ENCODE measurements at places on chromosomes 4 and X. TPM values are rescaled to one million over a fixed set of nuclear protein-coding genes. Genes with fewer than 3 reads are reported as not detected.

Gene CPLX1
- 2.7 TPM for total RNA-seq

Gene NKX6-1
- total RNA-seq: not detected

Gene CYP2U1
- total RNA-seq: 4.2 TPM

Gene KLF8
- 2.3 TPM for total RNA-seq

Gene CENPI
- total RNA-seq: 5.3 TPM

Gene ATP2B3
- total RNA-seq: not detected

Gene ATP1B4
- not detected for total RNA-seq

Gene UGT8
- total RNA-seq: 54.0 TPM

Gene MID1
- total RNA-seq: 44.9 TPM

Gene DKK2
- total RNA-seq: not detected

GRCh38 chrX:133414406-133415275 is 648 bp downstream of the GPC4 start:
- peak overlapping the region; percentile 56 for H3K4me3 ChIP-seq
- peaks cover 8% of the 10 kb centered on the region for H3K27me3 ChIP-seq
- peak overlapping the region; percentile 65 for H3K27ac ChIP-seq
- no peaks in the 10 kb centered on the region for H3K4me1 ChIP-seq
- peak; percentile 21 for DNase-seq
- no peaks in the 10 kb centered on the region for H3K36me3 ChIP-seq

- H3K27ac ChIP-seq: no peak overlapping the region
- no peaks in the 10 kb centered on the region for H3K4me1 ChIP-seq
- DNase-seq: no peak
- no peak overlapping the region for H3K4me3 ChIP-seq
- no peaks in the 10 kb centered on the region for H3K27me3 ChIP-seq
- no peaks in the 10 kb centered on the region for H3K36me3 ChIP-seq
These were observed 6.4 kb upstream of the HAUS7 start for GRCh38 chrX:153476666-153477363.

- peaks cover 7% of the 10 kb centered on the region for H3K4me1 ChIP-seq
- no peak overlapping the region for H3K27ac ChIP-seq
- no peaks in the 10 kb centered on the region for H3K36me3 ChIP-seq
- no peaks in the 10 kb centered on the region for H3K27me3 ChIP-seq
- no peak for DNase-seq
- no peak overlapping the region for H3K4me3 ChIP-seq
These were observed 11.3 kb downstream of the CPEB2 start for GRCh38 chr4:15013585-15013984.

DNA sequence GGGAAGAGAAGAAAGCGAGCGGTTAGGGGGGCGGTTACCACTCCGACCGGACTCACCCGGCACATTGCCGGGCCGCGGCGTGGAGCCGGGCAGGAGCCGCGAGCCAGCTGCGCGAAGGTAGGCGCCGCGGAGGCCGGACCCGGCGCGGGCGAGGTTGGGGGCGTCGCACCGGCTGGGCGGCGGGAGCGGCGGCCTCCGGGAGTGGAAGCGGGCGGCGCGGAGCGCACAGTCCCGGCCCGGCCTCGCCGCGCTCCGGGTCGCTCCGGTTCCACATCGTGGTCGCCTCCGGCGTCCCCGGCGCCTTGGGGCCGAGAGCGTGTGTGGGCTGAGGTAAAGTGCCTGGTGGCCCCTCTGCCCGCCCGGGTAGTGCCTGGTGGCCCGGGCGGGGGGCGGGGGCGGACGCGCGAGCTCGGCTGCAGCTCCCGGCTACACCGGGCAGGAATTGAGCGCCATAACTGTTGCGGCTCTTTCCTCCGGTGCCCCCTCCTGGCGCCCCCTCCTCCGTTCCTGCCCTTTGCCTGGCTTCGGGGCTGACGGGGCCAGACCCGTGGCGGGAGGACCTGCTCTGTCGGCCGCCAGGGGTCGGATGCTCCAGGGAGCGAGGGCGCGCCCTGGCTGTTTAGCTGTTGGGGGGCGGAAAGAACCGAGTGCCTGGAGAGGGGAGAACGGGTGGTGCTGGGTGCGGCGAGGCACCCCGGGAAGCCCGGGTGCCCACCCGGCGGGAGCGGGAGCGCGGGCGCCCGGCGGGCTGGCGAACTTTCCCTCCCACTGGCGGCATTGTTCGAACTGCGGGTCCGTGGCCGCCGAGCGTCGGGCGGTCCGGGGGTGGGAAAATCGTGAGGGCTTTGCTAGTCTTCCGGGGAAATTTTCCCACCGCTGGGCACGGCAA is 626 bp downstream of the JADE3 start:
- H3K4me3 ChIP-seq: peak overlapping the region; percentile 66
- DNase-seq: peak; percentile 40
- no peaks in the 10 kb centered on the region for H3K36me3 ChIP-seq
- H3K27me3 ChIP-seq: no peaks in the 10 kb centered on the region
- no peak overlapping the region for H3K27ac ChIP-seq

DNA sequence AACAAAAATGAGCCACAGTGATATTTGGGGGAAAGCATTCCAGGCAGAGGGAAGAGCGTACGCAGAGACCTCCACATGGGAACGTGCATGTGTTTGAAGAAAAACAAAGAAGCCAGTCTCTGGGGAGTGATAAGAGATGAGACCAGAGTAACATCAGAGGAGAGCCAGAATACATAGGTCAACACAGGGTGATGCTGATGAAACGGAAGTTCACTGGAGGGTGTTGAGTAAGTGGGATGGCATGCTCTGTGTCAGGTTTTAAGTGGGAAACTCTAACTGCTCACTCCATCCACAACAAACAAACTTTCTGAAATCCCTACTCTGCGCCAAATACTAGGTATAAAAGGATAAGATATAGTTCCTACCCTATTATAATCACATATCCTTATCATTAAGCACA is 110.0 kb downstream of the ARHGAP6 start:
- no peaks in the 10 kb centered on the region for H3K4me1 ChIP-seq
- H3K27me3 ChIP-seq: no peaks in the 10 kb centered on the region
- DNase-seq: no peak
- H3K4me3 ChIP-seq: no peak overlapping the region

- H3K4me3 ChIP-seq: no peak overlapping the region
- DNase-seq: peak; percentile 39
These were observed 38.1 kb upstream of the ARSH start for GRCh38 chrX:2967998-2968909.

- no peaks in the 10 kb centered on the region for H3K27me3 ChIP-seq
- DNase-seq: no peak
- no peak overlapping the region for H3K4me3 ChIP-seq
- H3K36me3 ChIP-seq: no peaks in the 10 kb centered on the region
These were observed 32.5 kb upstream of the TLR2 start for GRCh38 chr4:153651587-153651986.

DNA sequence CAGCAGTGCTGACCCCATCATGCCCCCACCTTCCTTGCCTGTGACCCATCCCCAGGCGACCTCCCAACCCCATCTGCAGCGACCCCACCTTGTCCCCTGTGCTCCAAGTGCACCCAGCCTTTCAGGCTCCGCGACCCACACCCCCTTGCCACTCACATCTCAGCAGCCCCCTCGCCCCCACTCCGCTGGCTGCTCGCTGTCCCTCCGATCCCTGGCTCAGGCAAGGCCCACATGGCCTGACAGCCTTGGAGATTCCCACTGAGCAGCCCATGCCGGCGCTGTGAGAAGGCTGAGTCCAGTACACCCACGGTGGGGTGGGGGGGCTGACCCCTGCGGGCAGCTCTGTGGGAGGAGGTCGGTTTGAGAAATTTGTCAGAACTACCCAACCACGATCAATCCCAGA is 9.1 kb downstream of the ZFYVE28 start:
- H3K27ac ChIP-seq: no peak overlapping the region
- no peaks in the 10 kb centered on the region for H3K27me3 ChIP-seq
- DNase-seq: no peak
- H3K4me1 ChIP-seq: peaks cover 17% of the 10 kb centered on the region
- H3K4me3 ChIP-seq: no peak overlapping the region

GRCh38 chr4:139453041-139453370 is 915 bp upstream of the RAB33B start:
- peak; percentile 69 for DNase-seq
- H3K4me3 ChIP-seq: peak overlapping the region; percentile 83
- no peaks in the 10 kb centered on the region for H3K27me3 ChIP-seq

- H3K4me3 ChIP-seq: no peak overlapping the region
- no peaks in the 10 kb centered on the region for H3K36me3 ChIP-seq
- no peak for DNase-seq
- no peaks in the 10 kb centered on the region for H3K4me1 ChIP-seq
- H3K27ac ChIP-seq: no peak overlapping the region
These were observed 251.2 kb downstream of the PAPSS1 start for GRCh38 chr4:107468812-107469211.

DNA sequence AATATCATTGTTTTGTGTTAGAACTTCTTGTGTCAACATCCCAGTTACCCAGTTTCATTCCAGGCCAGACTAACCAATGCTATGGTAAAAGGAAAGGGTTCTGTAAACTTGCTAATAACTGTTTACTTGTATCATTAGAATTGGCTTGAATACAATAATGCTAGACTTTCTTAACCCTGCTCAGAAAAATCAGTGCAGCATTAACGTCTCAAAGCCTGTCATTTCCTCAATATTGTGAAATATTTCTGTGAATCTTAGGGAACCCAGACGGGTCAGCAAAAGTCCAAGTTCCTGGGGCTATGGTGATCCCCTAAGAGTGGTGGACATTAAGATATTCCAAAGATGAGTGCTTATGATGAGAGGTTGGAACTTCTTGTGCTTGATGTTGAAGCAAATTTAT is 541.2 kb upstream of the MAGEB18 start:
- no peak overlapping the region for H3K27ac ChIP-seq
- no peaks in the 10 kb centered on the region for H3K36me3 ChIP-seq
- no peaks in the 10 kb centered on the region for H3K4me1 ChIP-seq
- H3K4me3 ChIP-seq: no peak overlapping the region
- no peak for DNase-seq
